ENCODE measurements at places on chromosomes 2 and 18. TPM values are rescaled to one million over a fixed set of nuclear protein-coding genes. Genes with fewer than 3 reads are reported as not detected.

- no peaks in the 10 kb centered on the region for H3K36me3 ChIP-seq
- no peak overlapping the region for H3K27ac ChIP-seq
- no peaks in the 10 kb centered on the region for H3K27me3 ChIP-seq
- H3K4me3 ChIP-seq: peak overlapping the region; percentile 94
Observed at GRCh38 chr2:223944166-223944702, 901 bp downstream of the WDFY1 start.

GRCh38 chr2:165843351-165843750, 49.3 kb upstream of the GALNT3 start:
- peaks cover 5% of the 10 kb centered on the region for H3K4me1 ChIP-seq
- H3K27me3 ChIP-seq: no peaks in the 10 kb centered on the region
- H3K4me3 ChIP-seq: no peak overlapping the region
- no peaks in the 10 kb centered on the region for H3K36me3 ChIP-seq
- DNase-seq: no peak
- no peak overlapping the region for H3K27ac ChIP-seq

- DNase-seq: no peak
- H3K27me3 ChIP-seq: no peaks in the 10 kb centered on the region
- H3K27ac ChIP-seq: no peak overlapping the region
Observed at GRCh38 chr2:164565359-164565758, 55.9 kb downstream of the GRB14 start.

DNA sequence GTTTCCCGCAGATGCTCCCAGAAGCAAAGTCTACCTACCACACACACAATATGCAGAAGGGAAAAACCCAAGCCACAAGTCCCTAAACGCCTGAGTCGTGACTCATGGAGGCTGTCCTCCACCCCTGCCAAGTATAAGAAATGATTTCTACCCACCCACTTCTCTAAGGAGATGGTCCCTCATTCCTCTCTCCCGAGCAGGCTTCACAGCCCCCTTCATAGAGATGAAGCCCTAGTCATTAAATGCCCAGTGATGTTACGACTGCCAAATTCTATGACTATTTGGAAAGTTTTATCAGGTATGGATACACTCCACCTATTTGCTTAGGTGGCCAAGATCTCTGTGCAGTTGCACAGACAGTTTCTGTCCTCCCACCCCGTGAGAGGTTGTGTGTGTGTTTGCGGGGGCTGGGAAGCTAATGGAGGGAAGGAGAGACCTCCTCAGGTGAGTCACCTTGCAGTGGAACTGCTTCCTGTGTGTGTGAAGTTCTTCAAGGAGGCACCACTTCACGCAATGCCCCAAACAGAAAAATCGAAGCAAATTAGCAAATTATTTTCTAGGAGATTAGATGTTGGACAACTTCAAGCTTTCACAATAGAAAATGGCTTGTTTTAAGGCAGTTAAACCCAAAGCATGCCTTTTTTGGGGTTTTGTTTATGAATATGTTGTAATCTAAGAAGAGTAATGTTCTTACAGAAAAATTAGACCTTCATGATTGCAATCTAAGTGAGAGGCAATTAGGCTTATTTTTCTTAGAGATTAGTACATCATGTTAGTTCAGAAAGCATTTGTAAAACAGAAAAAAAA, 175.2 kb downstream of the TGIF1 start:
- peak overlapping the region; percentile 96 for H3K27ac ChIP-seq
- peaks cover 16% of the 10 kb centered on the region for H3K4me1 ChIP-seq
- H3K4me3 ChIP-seq: no peak overlapping the region
- no peaks in the 10 kb centered on the region for H3K27me3 ChIP-seq
- peak; percentile 68 for DNase-seq

DNA sequence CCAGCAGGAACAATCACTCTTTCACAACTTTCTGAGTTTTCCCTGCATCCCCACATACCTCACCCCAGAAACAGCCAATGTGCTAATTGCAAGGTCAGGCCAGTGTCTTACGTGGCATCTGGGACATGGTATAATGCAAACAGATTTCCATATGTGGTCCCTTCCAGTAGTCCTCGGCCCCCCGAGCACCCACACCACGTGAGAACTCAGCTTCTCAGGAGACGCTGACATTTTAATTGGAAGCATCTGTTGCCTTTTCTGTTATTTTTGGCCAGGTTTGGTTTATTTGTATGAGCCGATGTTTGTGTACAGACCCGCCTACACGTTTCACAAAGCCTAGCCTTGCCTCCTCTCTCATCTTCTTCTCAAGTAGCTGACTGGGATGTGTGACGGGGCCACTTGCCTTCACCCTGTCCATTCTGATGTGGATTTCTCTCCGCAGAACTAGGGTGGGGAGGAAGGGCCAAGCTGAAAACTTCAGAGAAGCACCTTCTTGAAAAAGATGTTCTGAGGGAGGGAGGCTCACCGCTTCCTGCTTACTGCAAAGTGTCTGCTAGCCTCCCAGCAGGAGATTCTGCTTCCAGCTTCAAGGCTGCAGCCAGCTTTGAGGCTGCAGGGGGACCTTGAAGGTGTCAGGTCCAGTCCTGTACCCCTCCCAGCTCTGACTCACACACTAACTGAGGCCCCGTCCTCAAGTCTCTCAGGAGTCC, 109.6 kb upstream of the SLC14A2 start:
- no peaks in the 10 kb centered on the region for H3K36me3 ChIP-seq
- H3K27ac ChIP-seq: no peak overlapping the region
- peak; percentile 55 for DNase-seq

- H3K27me3 ChIP-seq: no peaks in the 10 kb centered on the region
- H3K4me3 ChIP-seq: no peak overlapping the region
Observed at GRCh38 chr18:76431437-76432273, 63.4 kb downstream of the ZNF516 start.

- no peak overlapping the region for H3K27ac ChIP-seq
- no peaks in the 10 kb centered on the region for H3K36me3 ChIP-seq
- DNase-seq: no peak
- H3K27me3 ChIP-seq: no peaks in the 10 kb centered on the region
- H3K4me3 ChIP-seq: no peak overlapping the region
- H3K4me1 ChIP-seq: no peaks in the 10 kb centered on the region
Observed at GRCh38 chr2:147560810-147561535, 283.9 kb upstream of the ACVR2A start.

- H3K27ac ChIP-seq: no peak overlapping the region
- H3K27me3 ChIP-seq: no peaks in the 10 kb centered on the region
- no peak for DNase-seq
- peaks cover 6% of the 10 kb centered on the region for H3K4me1 ChIP-seq
Observed at GRCh38 chr2:213238753-213239495, 45.3 kb upstream of the SPAG16 start.

GRCh38 chr2:26454561-26455001, 23.3 kb downstream of the OTOF start:
- H3K27me3 ChIP-seq: no peaks in the 10 kb centered on the region
- H3K4me1 ChIP-seq: peaks cover 5% of the 10 kb centered on the region
- no peak overlapping the region for H3K4me3 ChIP-seq
- no peak overlapping the region for H3K27ac ChIP-seq

DNA sequence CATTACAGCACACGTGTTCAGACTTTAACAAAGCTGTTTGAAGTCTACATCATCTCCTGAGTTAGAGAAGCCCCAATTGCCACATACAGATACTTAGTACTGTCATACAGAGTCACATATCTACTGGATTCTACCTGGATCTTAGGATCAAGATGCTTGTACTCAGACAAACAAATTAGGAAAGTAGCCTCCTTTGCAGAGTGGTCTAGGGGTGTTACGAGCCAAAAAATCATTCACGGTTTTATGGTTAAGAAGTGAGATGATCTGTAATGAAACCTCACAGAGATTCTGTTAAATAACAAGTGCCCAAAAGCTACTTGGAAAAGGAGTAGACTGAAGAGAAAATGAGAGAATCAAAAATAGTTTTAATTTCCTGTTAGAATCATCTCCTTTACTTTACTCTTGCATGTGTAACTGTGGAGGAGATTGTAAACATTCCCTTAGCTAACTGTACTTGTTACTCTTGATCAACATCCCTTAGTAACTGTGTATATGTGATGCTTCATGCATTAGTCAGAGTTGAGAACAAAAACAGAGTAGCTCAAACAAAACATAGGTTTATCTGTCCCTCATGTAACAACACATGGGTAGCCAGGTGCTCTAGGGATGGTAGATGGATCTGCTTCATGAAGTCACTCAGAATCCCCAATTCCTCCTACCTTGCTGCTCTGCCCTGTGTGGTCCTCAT, 16.4 kb upstream of the IL1RL1 start:
- no peaks in the 10 kb centered on the region for H3K27me3 ChIP-seq
- no peaks in the 10 kb centered on the region for H3K36me3 ChIP-seq
- H3K4me3 ChIP-seq: no peak overlapping the region

DNA sequence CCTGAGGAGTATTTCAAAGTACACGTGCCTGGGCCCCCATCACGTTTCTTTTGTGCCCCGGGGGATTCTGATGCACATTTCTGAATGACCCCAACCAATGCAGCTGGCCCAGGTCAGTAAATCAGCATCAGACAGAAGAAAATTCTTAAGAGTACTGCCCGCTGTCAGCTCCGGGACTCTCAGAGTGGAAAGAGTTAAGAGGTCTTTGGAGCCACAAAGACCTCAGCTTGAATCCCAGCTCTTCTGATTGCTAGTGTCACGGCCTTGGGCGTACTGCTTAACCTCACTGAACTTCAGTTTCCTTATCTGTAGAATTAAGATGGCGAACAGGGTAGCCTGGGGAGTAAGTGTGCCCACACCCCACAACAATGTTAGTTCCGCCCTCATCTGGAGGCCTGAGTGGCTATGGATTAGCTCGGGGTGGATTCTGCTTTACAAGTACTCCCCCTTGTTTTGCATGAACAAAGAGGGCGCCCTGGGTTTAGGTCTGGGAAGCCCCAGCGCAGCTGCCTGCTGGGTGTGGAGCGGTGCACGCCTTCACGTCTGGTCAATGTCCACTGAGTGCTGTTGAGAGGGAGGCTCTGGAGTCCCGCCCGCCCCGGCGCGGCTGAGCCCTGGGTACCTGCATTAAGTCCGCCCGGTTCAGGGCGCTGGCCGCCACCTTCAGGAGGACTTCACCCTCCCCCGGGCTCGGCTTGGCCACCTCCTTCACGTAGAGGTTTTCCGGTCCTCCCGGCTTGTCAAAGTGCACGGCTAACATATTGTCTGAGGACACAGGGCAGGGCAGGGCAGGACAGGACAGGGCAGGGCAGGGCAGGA, 858 bp downstream of the TP53I3 start:
- H3K4me1 ChIP-seq: no peaks in the 10 kb centered on the region
- peaks cover 19% of the 10 kb centered on the region for H3K36me3 ChIP-seq
- H3K4me3 ChIP-seq: peak overlapping the region; percentile 90
- H3K27ac ChIP-seq: peak overlapping the region; percentile 98
- DNase-seq: peak; percentile 95

GRCh38 chr2:177029501-177029900, 183.1 kb upstream of the HNRNPA3 start:
- H3K27ac ChIP-seq: no peak overlapping the region
- peaks cover 96% of the 10 kb centered on the region for H3K27me3 ChIP-seq
- H3K4me1 ChIP-seq: peaks cover 3% of the 10 kb centered on the region
- no peak overlapping the region for H3K4me3 ChIP-seq

DNA sequence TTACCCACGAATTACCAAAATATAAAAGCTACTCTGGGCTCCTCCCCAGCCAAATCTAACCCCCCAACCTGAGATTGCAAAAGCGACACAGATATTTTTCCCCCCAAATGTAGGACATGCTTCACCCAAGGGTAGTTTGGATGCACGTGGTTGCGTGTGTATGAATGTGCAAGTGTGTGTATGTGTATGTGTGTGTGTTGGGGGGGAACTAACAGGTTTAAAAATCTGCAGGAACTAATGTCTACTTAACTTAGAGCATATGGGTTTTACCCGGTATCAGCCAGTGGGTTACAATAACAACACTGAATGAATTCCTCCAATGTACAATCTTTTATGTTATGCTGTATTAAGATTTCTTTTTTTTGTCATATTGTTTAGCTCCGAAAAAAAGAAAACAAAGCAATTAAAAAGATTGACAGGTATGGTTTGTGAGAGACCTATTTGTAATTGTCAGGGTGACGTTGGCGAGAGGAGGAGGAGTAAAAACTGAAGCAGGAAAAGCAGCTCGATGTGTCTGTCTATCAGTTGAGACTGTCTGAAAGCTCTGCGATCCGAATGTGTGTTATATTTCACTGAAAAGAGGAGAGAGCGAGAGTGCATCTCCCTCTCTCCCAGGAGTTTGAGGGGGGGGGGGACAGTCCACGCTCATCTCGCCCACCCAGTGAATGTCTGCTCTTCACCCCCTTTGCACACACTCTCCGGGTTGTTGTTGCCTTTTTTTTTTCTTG, at the start of gene TSHZ1:
Gene TSHZ1 (plus strand): TSS at position 524 of the 728 bp plus-strand sequence. CDS start 1,080 bp downstream, outside the sequence.
- H3K27me3 ChIP-seq: peaks cover 62% of the 10 kb centered on the region
- H3K4me3 ChIP-seq: peak within 1 kb of the TSS; percentile 82
- no peak for DNase-seq
- H3K4me1 ChIP-seq: peaks cover 7% of the 10 kb centered on the region
- peak within 1 kb of the TSS; percentile 41 for H3K27ac ChIP-seq
- no peaks in the 10 kb centered on the region for H3K36me3 ChIP-seq

DNA sequence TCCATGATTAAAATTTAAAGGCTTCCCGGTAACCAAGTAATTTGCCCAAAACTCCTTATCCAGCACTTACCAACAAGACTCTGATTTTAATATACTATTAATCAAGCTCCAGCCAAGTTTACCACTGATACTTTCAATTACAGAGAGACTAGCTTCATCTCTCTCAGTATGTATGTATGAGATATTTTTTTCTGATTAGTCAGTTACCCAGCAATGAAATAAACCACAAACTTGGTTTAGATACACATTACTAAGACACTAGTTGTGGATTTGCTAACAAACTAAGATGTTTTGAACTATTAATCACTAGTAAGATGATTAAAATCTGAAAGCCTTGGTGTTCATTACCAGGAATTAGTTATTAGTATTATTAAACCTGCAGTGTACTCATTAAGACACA, 1272.2 kb upstream of the ACVR2A start:
- no peak overlapping the region for H3K27ac ChIP-seq
- H3K4me1 ChIP-seq: no peaks in the 10 kb centered on the region
- no peak for DNase-seq
- H3K4me3 ChIP-seq: no peak overlapping the region

GRCh38 chr2:127455566-127456493, 37.6 kb downstream of the PROC start:
- H3K27me3 ChIP-seq: no peaks in the 10 kb centered on the region
- peaks cover 12% of the 10 kb centered on the region for H3K4me1 ChIP-seq
- no peak for DNase-seq
- H3K4me3 ChIP-seq: no peak overlapping the region

Gene UGT1A10
- not detected for total RNA-seq

Gene ALPP
- total RNA-seq: not detected

Gene FHOD3
- 3.0 TPM for total RNA-seq

Gene FRZB
- 111 TPM for total RNA-seq

Gene CCDC148
- total RNA-seq: 4.4 TPM

Gene STAT4
- total RNA-seq: 3.2 TPM

Gene CYP27C1
- 4.4 TPM for total RNA-seq

Gene HOXD12
- not detected for total RNA-seq

Gene HSPE1
- 218 TPM for total RNA-seq

Gene ELAC1
- 3.3 TPM for total RNA-seq

Gene B4GALT6
- total RNA-seq: 47.8 TPM

Gene TMEM169
- 3.6 TPM for total RNA-seq

Gene ADAM23
- total RNA-seq: 34.2 TPM

Measured in endodermal cell (in vitro differentiated cells).